ENCODE measurements at places on chromosomes 5 and 9.

DNA sequence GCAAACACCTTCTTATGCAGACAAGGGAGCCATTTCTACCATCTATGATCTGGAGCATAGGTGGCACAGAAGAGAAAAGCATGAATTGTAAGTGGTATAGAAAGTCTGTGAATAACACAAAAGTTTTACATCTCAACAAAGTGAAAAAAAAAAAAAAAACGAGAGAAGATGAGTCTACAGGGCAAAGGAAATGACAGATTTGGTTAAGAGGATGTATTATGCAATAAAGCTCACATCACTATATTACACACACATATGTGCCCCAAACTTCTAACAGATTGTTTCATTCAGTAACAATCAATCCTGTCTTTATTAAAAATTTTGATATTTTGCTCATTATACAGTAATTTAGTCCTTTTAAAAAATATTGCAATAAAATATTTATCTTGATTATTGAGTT lies 49.8 kb downstream of the CERT1 start:
- no peak for DNase-seq

DNA sequence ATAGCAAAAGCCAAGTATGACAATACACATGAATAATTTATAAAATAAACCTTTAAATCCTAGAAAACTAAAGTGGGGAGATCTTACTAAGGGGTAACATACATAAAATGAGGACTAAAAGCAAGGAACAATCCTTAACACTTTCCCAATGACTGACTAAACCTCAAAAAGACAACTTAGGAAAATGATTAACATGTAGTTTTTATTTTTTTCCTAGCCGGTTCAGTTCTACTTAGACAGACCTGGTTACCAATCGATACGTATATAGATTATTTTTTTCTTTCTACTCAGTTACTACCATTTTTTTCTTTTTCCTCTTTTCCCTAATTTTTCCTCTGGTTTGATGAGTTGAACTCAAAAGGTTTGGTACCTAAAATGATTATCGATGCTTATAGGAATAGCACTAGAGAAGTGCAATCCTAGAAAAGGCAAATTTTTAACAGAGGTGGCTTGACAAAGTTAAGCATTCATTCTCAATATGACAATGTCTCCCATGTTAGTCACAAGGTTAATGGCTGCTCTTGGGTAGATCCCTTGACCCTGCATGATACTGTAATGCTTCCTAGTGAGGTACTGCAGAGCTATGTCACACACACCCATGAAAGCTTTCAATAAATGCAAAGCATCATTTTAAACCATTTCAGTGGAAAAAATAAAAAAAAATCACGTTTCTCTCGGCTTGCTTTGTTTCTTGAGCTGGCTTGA lies 41.5 kb downstream of the FBXO4 start:
- DNase-seq: no peak

GRCh38 chr9:73701415-73702057 lies 549.9 kb downstream of the ANXA1 start:
- no peak for DNase-seq

DNA sequence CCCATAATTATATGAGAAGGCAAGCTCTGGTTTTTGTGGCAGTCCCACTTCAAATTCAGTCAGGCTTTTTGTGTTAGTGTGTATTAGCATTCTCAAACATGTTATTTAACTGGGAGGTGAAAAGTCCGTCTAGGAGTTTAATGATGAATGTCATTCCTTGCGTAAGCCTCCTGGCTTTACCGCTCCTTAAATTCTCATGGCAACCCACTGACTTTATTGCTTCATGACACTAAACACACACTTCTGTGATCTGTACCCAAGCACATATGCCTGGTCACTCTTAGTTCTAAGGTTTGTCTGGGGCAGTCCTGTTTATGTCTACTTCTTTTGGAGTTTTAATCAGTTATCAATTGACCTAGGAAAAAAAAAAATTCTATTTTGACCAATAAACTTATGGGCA lies 677.9 kb upstream of the DMAC1 start:
- DNase-seq: no peak

- no peak for DNase-seq
These were observed 6.2 kb downstream of the PDLIM4 start for GRCh38 chr5:132263548-132264261.

DNA sequence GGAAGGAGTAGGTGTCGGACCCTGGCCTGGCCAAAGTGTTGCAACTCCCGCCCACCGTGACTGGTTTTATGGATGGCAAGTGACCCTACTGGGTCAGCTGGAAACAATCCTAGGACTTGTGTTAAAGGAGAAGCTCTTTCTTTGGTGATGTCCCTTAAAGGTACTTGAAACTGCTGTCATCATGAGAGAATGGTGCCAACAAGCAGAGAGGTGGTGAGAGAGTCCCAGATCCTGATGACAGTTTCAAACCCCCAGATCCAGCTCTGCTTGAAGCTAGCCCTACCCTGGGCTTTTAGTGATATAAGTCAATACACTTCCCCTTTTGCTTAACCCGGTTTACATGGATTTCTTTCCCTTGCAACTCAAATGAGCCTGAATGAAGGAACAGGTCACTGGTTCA lies 72.5 kb upstream of the UBTD2 start:
- DNase-seq: no peak

DNA sequence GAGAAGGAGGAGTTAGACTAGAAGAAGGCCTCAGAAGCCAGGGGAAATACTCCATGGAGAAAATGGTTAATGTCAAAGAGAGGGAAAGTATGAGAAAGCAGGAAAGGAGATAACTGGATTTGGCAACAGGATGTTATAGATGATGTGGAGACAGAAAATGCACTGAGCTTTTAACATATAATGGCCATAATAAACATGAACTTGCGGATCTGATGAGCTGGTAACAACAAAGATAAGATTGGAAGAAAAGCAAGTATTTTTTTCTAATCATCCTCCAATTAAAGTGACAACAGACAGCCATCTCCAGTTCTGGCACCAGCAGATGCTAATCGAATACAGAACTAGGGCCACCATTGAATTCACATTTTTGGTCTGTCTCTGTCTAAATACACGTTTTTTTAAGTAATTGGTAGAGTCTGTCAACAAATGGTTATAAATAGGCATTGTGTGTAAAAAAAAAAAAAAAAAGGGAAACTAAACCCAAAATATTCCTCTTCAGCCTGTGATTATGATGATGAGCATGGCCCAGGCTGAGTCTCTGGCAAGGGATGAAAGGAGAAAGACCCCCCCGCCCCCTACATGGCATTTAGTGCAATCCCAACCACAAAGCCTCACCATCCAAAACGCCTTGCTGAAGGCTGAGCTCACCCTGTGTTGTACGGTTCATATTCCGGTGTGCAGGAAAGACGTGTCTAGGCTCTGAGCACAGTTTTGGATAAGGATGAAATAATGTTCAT lies 149.5 kb upstream of the LHFPL2 start:
- DNase-seq: no peak

DNA sequence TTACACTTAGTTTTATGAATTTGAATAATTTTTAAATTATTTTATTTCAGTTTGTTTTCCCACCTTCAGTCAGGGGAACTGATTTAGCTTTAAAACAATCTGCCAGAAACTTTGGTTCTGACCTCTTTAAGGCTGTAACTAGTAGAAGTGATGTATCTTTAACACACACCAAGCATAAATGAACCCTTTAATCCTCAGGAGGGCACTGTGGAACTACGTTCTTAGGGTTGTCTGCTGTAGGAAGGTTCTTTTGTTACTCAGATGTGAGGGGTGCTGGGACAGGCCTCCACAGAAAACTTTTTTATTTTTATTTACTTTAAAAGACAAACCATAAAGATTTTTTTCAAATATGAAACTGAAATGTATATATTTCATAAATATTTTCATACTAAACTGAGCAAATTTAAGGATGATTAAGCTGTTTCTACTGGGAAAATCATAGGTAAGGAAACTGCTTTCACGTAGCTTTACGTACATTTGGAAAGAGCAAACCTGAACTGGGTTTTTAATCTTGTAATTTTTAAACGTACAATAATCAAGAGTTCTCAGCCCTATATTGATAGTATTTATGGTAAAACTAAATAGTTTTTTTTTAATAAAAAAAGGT lies 5.3 kb downstream of the KLF4 start:
- no peak for DNase-seq

- no peak for DNase-seq
These were observed 497.1 kb downstream of the ARHGEF28 start for GRCh38 chr5:74122979-74123590.

DNA sequence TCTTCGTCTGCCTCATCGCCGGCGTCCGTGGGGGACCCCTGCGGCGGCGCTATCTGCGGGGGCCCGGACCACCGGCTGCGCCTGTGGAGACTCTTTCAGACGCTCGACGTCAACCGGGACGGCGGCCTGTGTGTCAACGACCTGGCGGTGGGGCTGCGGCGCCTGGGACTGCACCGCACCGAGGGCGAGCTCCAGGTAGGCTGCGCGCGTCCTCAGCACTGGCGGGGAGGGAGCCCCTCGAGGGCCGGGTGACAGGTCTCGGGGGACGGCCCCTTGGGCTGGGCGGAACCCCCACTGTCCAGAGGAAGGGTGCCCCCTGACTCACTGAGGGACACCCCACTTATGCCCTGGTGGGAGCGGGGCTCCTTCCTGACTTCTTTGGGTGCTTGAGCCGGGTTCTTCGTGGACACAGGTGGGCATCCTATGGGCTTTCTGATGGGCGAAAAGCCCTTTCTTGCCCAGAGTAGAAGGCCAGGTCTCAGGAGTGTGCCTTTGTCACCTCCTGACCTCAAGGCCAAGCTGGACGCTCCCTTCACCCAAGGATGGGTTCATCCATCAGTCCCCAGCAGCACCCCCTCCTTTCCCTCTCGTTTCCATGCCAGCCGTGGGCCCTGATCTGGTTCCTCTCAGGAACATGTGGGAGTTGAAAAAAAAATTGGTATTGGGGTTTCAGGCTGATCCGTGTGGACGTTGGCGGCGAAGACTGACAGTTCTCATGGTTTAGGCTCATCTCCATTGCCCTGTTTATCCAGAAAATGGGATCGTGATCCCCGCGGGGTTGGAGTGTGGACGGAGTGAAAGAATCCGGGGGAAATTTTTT lies 564 bp downstream of the SLC25A25 start:
- no peak for DNase-seq

Measured in glomerular endothelial cell (primary cell).